ENCODE measurements at places on chromosomes 16 and 17. TPM values are rescaled to one million over a fixed set of nuclear protein-coding genes. Genes with fewer than 3 reads are reported as not detected.

- DNase-seq: no peak
These were observed 512 bp upstream of the ENDOV start for GRCh38 chr17:80414508-80414802.

GRCh38 chr17:5031365-5032082, 3.7 kb downstream of the SLC52A1 start:
- DNase-seq: peak; percentile 91

DNA sequence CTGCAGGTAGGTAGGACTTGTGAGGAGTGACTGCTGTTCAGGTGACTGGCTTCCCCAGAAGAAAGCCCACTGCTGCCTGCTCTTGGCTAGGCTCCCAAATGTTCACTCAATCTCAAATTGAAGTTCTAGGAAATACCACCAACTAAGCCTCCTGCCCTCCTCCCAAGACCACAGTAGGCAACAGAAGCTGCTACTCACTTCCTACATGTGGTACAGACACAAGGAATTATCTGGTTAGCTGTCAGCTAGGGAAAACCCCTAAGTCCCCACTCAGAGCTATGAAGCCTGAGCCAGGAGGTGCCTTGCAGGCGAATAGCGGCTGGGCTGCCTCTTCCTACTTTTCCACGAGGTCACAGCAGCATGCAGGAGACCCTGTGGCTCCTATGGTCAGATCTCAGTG, 4.9 kb downstream of the FBXO39 start:
- no peak for DNase-seq

GRCh38 chr16:87933140-87933495, 3.2 kb downstream of the CA5A start:
- DNase-seq: no peak

- DNase-seq: no peak
These were observed 16.8 kb downstream of the TPSD1 start for GRCh38 chr16:1272453-1273198.

GRCh38 chr16:4309833-4310266, 6.0 kb upstream of the GLIS2 start:
- peak; percentile 75 for DNase-seq

- no peak for DNase-seq
These were observed 24.0 kb downstream of the PIK3R5 start for GRCh38 chr17:8941520-8941919.

DNA sequence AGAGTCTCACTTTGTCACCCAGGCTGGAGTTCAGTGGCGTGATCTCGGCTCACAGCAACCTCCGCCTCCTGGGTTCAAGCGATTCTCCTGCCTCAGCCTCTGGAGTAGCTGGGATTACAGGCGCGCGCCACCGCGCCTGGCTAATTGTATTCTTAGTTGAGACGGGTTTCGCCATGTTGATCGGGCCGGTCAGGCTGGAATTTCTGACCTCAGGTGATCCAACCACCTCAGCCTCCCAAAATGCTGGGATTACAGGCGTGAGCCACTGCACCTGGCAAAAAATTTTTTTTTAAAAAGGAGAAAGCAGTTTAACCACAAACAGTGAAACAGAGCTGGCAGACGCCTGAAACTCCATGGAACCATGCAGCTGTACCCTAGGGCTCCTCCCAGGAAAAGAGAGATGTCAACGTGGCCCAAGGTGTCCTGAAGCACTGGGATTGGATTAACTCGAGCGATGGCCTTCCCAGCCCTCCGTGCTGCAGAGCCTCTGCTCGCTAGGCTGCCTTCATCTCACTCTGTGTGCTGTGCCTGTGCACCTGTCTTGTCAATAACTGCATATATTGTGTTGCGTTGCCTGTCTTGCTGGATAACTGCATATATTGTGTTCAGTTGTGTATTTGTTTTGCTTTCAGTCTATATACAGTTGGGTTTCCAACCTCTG, 29.6 kb upstream of the FOXK2 start:
- no peak for DNase-seq

Gene CACNA1H
- 8.7 TPM for total RNA-seq

Gene SLC26A11
- 9.1 TPM for total RNA-seq

Gene GRIN2A
- total RNA-seq: 5.3 TPM

Gene PLCG2
- 29.9 TPM for total RNA-seq

Gene MSLN
- 26.2 TPM for total RNA-seq

Gene SF3B3
- 64.0 TPM for total RNA-seq

Gene TPSG1
- not detected for total RNA-seq

Gene ALOX15B
- total RNA-seq: not detected

All from umbilical cord (tissue), 2 donors.